ENCODE measurements at places on chromosomes 4 and X.

GRCh38 chr4:77367638-77368037, 210.6 kb downstream of the CCNG2 start:
- no peak for DNase-seq

DNA sequence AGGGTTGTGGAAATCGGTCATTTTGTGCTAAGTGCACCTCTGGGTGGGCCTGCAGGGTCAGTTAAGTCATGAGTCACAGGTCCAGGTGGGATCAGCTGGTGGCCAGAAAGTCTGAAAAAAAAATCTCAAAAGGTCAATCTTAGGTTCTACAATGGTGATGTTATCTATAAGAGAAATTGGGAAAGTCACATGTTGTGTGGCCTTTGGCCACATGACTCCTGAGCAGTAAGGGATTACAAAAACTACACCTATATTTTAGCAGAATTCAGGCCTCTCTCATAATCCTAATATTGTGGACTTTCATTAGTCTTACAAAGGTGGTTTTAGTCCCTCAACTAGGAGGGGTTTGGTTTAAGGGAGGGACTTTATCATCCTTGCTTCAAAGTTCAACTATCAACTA, 59.1 kb downstream of the UCHL1 start:
- DNase-seq, result no peak

GRCh38 chr4:6974138-6974848, 64.7 kb downstream of the TBC1D14 start:
- peak; percentile 58 for DNase-seq

DNA sequence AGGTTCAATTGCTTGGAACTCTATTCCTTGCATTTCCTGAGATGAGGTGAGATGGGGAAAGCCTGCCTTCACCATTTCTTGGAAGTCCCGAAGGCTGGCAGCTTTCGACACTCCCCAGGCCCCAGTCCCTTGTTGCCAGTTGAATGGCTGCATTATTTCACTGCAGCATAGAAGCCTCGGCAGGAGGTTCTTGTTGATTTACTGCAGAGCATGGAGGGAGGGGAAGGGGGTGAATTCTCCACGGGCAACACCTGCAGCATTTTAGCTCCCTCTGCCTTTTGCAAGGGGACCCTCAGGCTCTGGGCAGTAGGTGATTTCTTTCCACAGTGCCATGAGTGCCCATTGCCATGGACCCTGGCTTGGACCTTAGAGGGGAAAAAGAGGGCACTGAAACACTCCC, 10.7 kb upstream of the BCLAF3 start:
- DNase-seq, result no peak

DNA sequence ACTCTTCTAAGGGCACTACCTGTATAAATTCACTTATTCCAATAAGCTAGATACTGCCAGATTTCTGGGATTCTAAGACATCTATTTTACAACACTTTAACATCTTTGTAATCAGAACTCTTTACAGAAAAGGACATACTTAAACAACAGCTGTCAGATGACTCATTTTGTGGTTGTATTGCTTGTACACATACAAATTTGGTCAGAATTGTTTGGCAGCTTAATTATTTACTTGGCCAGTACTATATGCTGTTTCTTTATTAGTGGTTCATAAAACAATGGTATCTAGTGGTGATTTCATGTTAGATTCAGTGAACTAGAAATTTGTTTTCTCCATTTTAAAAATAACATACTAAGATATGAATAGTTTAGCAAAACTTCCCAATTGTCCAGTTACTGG, 27.2 kb downstream of the PALLD start:
- no peak for DNase-seq

DNA sequence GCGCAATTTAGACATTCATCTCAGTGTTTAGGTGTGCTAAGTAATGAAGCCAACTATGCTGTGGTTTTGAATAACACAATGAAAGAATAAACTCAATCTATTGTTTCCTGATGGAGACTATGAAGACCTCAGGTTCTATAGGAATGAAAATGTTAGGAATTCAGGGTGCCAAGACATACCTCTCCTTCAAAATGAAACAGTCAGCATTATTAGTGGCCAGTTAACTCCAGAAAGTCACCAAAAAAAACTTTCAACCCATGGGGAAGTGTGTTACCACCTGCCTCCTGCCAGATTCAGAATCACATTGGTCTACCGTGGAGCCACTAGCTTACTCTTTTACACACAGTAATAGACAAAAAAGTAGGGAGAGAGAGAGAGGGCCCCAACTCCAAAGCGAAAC, 352.9 kb downstream of the GABRG1 start:
- DNase-seq, result no peak

DNA sequence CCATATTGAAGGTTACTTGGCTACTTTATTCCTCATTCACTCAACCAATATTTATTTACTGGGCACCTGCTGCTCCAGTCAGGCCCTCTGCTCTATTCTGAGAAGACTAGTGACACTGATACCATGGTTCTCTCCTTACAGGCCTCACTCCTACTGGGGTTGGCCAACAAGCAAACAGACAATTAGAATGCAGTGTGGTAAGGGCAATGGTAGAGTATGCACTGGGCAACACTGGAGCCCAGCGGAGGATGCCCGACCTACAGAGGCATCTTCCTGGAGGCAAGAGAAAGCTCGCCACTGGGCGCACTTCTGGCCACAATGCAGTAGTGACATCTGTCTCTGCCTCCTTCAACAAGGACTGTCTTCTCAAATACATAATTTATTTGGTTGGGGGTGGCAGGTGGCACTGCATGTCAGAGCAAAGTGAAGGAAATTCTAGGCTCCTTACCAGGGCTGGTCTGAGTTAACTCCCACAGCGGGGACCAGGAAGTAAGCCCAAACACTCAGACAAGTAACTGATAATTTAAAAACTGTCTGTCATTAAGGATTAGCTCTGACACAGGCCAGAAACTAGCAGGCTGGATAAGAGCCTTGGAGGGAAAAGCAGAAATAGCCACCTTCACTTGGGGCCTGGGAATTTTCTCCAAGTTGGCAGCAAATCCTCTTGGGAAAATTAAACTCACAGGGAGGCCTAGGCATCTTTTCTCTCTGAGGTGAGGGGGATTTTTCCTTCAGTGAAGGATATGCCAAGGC, 150.7 kb upstream of the EOLA2 start:
- DNase-seq, result no peak

GRCh38 chr4:90745176-90745575, 618.0 kb downstream of the CCSER1 start:
- no peak for DNase-seq

DNA sequence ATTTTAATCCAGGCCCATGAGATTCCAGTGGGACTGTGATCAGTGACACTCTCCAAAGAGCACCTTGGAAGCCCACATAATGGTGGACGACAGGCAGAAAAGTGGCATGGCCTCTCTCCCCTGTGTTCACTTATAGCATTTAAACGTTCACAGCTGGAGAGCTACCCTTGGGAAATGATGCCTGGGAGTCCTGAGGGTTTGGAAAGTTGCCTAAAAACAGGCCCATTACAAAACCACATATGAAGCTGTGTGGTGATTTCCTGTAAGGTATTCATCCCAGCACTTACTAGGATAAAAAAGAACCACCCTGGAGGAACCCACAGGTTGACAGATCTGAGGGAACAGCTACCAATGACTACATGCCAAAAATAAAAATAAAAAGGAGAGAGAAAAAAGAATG, 193.2 kb downstream of the RASL11B start:
- DNase-seq, result no peak
